ENCODE measurements at places on chromosomes 4 and X. TPM values are rescaled to one million over a fixed set of nuclear protein-coding genes. Genes with fewer than 3 reads are reported as not detected.
A peak's percentile ranks its signal among the peaks of the same experiment; 100 is the strongest.

GRPR gene
- 0.85 TPM for total RNA-seq

DNA sequence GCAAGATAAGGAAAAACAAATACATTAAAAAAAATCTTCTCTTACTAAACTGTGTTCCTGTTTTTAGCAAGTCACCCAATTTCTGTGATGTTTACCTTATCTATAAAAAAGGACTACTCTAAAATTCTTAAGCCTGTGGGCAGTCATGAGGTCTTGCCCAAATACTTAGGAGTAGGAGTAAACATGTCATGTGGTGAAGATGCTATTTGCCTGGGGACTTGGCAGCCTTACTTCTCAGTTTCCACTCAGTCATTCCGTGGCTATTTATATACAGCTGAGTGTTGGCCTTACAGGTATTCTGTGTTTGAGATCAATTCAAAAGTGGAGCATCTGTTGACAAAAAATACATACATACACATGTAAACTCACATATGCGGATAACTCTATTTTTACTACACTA lies 89.9 kb upstream of the TLR2 start:
- H3K27me3 ChIP-seq, result no peaks in the 10 kb centered on the region
- no peak overlapping the region for H3K4me3 ChIP-seq
- H3K27ac ChIP-seq, result no peak overlapping the region
- no peak for DNase-seq

DNA sequence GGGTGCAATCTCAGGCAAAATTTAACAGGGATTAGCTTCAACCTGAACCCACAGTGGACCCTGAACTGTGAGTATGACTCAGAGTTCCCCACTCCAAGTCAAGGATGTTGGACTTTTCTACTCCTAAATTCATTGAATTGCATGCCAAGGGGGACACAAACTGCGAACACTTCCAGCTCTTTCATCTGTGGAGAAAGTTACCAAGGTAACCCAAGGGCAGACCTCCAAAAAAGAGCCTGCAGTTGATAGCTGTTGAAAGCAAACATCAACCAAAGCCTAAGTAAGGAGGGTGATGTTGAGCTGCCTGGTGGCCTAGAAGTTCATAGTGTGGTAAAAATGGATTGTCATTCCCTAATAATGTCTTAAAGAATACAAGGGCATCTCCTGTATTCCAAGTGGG lies 1242.9 kb downstream of the C4orf33 start:
- H3K4me3 ChIP-seq, result no peak overlapping the region
- H3K27me3 ChIP-seq, result no peaks in the 10 kb centered on the region
- H3K27ac ChIP-seq, result no peak overlapping the region
- no peaks in the 10 kb centered on the region for H3K36me3 ChIP-seq

DNA sequence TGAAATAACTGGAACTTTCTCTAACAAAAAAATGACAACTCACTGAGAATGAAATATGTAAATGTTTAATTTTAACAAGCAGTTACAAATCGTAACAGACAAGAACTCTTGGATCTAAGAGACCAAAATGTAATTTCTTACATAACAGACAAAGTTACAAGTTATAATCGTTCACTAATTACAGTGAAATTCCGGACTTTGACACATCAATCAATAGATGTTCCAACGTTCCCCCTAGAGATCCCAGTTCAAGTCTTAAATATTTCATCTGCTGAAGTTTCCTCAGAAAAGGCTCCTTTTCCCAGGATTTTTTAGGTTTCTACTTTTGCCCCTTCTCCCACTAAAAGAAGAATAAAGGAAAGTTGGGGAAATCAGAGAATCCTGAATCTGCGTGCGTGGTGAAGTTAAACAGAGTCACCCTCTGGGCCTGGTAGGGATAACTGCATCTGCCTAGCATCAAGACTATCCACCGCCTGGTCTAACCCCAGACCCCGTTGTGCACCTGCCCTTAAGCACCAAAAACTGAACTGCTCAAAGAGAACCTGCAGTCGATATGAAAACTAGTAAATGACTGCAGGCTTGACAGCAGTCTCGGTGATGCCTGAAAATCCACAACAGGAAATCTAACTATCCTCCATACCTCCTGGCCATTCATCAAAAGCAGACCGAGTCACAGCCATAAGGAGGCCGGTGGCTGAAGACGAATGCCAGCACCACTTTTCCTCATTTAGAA lies 2.3 kb downstream of the IRF2 start:
- H3K27me3 ChIP-seq, result no peaks in the 10 kb centered on the region
- H3K27ac ChIP-seq, result peak overlapping the region; percentile 74
- peaks cover 44% of the 10 kb centered on the region for H3K36me3 ChIP-seq
- H3K4me1 ChIP-seq, result peaks cover 5% of the 10 kb centered on the region
- peak; percentile 4 for DNase-seq

DNA sequence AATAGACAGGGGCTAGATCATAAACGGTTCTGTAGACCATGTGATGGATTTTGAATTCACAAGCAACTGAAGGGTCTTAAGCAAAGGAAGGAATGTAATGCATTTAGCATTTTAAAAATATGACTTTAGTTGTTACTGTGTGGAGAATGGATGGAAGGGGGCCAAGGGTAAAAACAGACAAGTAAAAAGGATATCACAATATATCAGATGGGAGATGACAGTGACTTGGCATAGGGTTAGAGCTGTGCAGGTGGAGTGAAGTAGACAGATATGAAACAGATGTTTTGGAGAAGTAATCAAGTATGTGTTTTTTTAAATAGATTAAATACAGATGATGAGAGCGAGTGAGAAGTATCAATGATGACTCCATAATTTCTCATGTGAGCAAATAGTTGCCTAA lies 1116.0 kb upstream of the TENM3 start:
- no peak for DNase-seq
- H3K4me1 ChIP-seq, result no peaks in the 10 kb centered on the region
- no peak overlapping the region for H3K4me3 ChIP-seq
- H3K27ac ChIP-seq, result no peak overlapping the region

DNA sequence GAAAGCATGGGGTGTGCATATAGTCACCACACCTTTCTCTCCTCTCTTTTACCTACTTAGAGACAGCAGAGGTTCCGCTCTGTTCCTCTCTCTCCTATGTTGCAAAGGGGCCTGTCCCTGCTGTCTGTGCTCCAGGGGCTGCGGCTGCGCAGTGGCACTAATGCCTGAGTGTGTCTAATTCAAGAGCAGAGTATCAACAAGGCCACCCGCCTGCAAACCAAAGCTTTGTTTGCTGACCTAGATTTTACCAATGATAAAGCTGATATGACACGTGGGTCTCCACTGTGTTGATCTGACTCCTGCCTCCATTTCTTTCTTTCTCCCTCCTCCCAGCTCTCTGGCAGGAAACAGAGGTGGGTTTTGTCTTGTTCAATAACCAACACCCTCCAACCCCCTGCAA lies 74.9 kb downstream of the NSG1 start:
- H3K27ac ChIP-seq, result no peak overlapping the region
- no peak overlapping the region for H3K4me3 ChIP-seq
- H3K4me1 ChIP-seq, result no peaks in the 10 kb centered on the region

DNA sequence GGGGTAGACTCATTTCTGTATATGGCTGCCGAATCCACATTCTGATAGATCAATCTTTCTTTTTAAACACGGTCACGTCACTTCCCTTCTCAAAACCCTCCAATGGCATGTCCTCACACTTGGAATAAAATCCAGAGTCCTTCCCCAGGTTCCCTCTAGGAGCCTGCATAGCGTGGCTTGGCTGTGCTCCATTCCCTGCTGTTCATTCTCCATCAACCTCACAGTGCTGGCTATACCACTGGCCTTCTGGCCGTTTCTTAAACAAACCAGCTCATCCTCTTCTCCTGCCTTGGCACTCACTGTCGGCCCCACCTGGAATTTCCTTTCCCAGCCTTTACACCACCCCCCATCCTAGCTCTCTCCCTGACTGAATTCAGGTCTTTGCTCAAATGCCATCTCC lies 77.1 kb downstream of the RBM47 start:
- DNase-seq, result no peak
- peaks cover 21% of the 10 kb centered on the region for H3K36me3 ChIP-seq
- no peak overlapping the region for H3K4me3 ChIP-seq
- no peak overlapping the region for H3K27ac ChIP-seq
- H3K27me3 ChIP-seq, result no peaks in the 10 kb centered on the region

DNA sequence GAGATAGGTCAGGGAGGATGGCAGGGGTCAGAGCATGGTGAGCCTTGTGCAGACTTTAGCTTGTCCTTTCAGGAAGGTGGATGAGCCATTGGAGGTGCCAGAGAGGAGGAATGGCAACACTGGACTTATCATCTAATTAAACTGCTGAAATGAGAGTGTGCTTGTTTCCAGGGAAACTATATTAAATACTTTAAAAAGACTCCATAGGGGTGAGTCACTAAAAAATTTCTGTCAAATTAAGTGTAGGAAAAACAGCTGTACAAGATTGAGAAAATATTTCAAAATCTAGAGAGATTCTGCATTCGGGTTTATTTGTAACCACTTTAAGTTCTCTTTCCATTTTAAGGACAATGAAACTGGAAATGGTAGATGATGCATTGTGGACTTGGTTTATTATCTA lies 11.4 kb downstream of the FRAS1 start:
- DNase-seq, result no peak
- no peaks in the 10 kb centered on the region for H3K27me3 ChIP-seq
- no peak overlapping the region for H3K27ac ChIP-seq
- H3K4me3 ChIP-seq, result no peak overlapping the region

PAGE5 gene
- not detected for total RNA-seq

DNA sequence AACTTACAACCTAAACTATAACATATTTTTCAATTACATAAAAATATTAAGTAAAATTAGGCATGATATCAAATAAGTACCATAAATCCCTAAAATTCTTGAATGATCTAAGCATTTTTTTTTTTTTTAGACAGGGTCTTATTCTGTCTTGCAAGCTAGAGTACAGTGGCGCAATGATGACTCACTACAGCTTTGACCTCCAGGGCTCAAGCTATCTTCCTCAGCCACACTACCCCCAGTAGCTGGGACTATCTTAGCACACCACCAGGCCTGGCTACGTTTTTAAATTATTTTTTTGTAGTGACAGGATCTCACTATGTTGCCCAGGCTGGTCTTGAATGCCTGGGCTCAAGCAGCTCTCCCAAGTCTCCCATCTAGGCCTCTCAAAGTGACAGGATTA lies 1042.3 kb downstream of the FSTL5 start:
- DNase-seq, result no peak
- H3K36me3 ChIP-seq, result no peaks in the 10 kb centered on the region
- no peaks in the 10 kb centered on the region for H3K4me1 ChIP-seq
- H3K4me3 ChIP-seq, result no peak overlapping the region
- no peaks in the 10 kb centered on the region for H3K27me3 ChIP-seq

GRCh38 chr4:140108713-140109230 lies 45.2 kb downstream of the MAML3 start:
- no peak for DNase-seq
- no peaks in the 10 kb centered on the region for H3K27me3 ChIP-seq
- H3K4me1 ChIP-seq, result peaks cover 6% of the 10 kb centered on the region
- peaks cover 5% of the 10 kb centered on the region for H3K36me3 ChIP-seq
- H3K4me3 ChIP-seq, result no peak overlapping the region
- no peak overlapping the region for H3K27ac ChIP-seq

DNA sequence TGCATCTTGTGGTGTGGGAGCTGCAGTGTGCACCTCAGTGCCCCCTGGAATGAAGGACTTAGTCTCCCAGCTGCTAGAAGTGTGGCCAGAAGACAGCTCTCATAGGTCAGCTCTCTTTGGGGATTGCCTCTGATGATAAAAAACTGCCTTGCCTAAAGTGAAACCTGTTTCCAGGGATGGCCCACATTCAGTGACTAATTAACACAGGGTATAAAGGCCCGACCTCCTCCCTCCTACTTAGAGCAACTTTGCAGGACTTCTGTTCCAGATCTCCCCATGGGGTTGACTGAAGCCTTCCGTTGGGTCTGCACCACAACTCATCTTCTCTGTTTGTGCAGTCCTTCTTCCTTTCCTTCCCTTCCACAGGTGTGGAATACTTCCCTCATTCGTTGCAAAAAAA lies 53.2 kb downstream of the SPINK2 start:
- H3K4me1 ChIP-seq, result peaks cover 9% of the 10 kb centered on the region
- no peaks in the 10 kb centered on the region for H3K36me3 ChIP-seq
- DNase-seq, result no peak
- H3K27ac ChIP-seq, result no peak overlapping the region

CDKL2 gene
- 2.7 TPM for total RNA-seq

TRIM2 gene
- 35.5 TPM for total RNA-seq

GRCh38 chr4:8472689-8473197 lies 32.2 kb downstream of the TRMT44 start:
- no peak overlapping the region for H3K4me3 ChIP-seq
- H3K4me1 ChIP-seq, result no peaks in the 10 kb centered on the region
- no peak for DNase-seq
- H3K36me3 ChIP-seq, result no peaks in the 10 kb centered on the region

GLRA3 gene
- total RNA-seq, result 0.12 TPM

LNX1 gene
- 4.3 TPM for total RNA-seq

SERTM2 gene
- total RNA-seq, result not detected

SORBS2 gene
- 52.8 TPM for total RNA-seq

GRCh38 chrX:44088510-44089144 lies 115.4 kb upstream of the NDP start:
- H3K27me3 ChIP-seq, result no peaks in the 10 kb centered on the region
- no peak overlapping the region for H3K27ac ChIP-seq
- no peak overlapping the region for H3K4me3 ChIP-seq
- H3K36me3 ChIP-seq, result no peaks in the 10 kb centered on the region
- no peaks in the 10 kb centered on the region for H3K4me1 ChIP-seq

PIN4 gene
- 17.2 TPM for total RNA-seq

GRCh38 chrX:87900320-87900908 lies 382.8 kb downstream of the KLHL4 start:
- DNase-seq, result no peak
- H3K36me3 ChIP-seq, result no peaks in the 10 kb centered on the region
- no peaks in the 10 kb centered on the region for H3K27me3 ChIP-seq

- no peak for DNase-seq
- H3K36me3 ChIP-seq, result no peaks in the 10 kb centered on the region
- no peaks in the 10 kb centered on the region for H3K4me1 ChIP-seq
- no peak overlapping the region for H3K4me3 ChIP-seq
These were observed 1999.0 kb downstream of the ARAP2 start for GRCh38 chr4:34245276-34245675.

CLDN34 gene
- total RNA-seq, result 0.39 TPM

DNA sequence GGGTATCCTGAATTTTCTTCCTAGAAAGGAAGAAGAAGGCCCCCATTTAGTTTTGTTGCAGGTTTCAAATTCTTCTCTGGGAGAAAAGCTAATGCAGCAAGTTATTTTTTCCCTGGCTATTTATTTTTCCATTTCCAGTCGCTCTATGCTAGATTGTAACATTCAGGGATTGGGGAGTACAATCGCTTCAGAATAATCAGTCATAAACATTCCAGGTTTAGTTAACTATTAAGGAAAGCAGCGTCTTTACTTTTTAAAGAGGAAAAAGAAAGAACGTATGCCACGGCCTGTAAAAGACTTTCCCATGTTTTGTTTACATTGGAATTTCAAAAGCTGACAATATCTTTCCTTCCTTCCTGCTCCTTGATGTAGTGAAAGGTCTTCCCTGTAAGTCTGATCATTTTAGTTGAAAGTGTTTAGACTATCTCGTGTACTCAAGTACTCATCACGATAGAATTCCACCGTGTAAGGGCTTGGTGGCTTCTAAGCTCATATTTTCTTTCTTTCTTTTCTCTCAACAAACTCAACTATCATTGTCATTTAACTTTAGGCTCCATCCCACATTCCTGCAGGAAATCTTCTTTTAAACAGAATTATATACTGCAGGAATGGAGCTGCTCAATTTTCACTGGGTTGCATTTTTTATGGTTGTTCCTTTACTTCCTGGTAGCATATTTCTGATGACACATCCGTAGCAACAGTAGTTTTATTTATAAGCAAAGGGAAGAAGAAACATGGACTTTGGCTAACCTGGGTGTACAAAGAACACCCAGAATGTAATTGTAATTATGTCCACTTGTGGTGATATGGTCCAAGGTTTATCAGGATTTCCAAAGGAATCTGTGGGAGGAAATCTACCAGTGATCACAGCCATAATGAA lies 213.1 kb upstream of the FAT1 start:
- H3K4me3 ChIP-seq, result peak overlapping the region; percentile 59
- no peaks in the 10 kb centered on the region for H3K36me3 ChIP-seq
- peak overlapping the region; percentile 97 for H3K27ac ChIP-seq
- DNase-seq, result peak; percentile 22
- peaks cover 47% of the 10 kb centered on the region for H3K4me1 ChIP-seq
